Stimulated activated CD8-positive, alpha-beta memory T cell treated with anti-CD3 and anti-CD28 coated beads, Interleukin-4, amount 100 ng/mL, for 1 hour (primary cell): ENCODE measurements at places on chromosomes 3 and 15.

- no peak for DNase-seq
Measured at GRCh38 chr3:129611812-129612533, 5.5 kb upstream of the PLXND1 start.

DNA sequence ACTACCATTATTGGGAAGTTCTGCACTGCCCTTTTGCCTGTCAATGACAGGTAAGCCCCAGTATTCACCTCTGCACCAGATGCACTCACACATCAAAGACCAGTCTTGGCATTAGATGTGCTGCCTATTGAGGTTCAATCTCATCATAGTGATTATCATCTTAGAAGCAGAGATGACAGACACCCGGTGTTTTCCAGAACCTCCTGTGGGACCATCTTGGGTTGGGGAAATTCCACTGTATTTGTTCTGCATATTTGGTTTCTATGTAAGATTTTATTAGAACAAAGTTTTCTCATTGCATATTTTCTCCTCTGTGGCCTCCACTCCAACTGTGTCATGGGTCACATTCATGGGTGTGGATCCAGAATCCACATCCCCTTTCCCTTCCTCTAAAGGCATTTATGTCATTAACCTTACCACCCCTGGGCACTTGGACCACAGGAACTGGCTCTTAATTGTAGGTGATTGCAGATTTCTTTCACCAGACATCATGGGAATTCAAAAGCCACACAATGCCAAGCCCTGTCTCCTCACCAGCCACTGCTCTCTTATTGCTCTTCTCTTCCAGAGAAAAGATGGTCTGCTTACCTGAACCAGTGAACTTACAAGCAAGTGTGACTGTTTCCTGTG lies 31.2 kb downstream of the PLA1A start:
- DNase-seq: no peak

GRCh38 chr3:49563766-49564165 lies 9.5 kb downstream of the BSN start:
- DNase-seq: no peak

GRCh38 chr3:136336329-136337100 lies 86.4 kb downstream of the PCCB start:
- DNase-seq: no peak

DNA sequence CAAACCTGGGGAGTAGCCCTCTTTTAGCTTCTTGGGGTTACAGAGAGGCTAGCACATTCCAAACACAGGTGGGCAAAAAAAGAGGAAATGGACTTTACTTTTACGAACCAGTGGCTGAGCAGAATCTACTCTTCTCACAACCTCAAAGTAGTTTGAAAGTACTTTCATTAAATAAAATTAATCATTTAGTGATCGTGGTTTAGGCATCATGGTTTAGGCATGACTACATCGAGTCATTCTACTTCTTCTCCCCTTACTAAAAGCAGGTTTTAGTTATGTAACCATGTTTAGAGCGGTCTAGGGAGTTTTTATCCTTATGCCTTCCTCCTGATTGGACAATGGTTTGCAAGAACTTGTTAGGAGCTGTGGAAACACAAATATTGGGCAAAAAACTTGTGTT lies 2.5 kb upstream of the GREM1 start:
- DNase-seq: no peak

DNA sequence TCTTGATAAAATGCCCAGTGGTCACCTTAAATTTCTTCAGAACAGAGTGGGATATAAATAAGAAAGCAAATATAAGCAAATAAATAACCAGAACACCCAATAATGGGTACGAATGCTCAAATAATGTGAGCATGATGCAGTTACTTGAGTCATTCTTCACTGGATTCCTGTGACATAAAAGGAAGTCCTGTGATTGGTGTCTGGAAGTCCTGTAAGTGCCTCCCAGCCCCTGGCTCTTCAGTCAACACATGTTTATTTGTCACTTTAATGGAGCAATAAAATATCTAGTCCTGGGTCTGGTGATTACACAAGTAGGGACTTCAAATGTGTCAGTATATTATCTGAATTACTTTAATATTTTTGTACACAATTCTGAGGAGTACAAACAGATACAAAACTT lies 30.4 kb downstream of the TMEM212 start:
- DNase-seq: no peak

DNA sequence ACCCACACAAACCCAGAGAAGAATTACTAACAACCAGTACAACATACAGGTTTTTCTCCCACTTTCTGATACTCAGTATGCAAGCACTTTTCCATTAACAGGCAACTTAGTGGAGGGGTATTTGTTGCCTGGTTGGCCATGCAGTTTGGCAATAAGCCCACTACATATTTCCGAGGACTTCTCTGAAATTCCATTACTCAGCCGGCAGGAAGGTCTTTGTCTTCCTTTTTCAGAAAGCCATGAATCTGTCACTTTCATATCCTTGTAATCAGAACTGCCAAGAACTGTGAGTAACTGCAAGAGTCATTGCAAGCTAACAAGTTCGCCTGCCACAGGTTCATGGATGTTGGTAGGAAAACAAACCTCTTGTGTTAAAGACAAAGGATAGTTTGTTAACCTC lies 422.3 kb upstream of the ROBO1 start:
- DNase-seq: no peak

DNA sequence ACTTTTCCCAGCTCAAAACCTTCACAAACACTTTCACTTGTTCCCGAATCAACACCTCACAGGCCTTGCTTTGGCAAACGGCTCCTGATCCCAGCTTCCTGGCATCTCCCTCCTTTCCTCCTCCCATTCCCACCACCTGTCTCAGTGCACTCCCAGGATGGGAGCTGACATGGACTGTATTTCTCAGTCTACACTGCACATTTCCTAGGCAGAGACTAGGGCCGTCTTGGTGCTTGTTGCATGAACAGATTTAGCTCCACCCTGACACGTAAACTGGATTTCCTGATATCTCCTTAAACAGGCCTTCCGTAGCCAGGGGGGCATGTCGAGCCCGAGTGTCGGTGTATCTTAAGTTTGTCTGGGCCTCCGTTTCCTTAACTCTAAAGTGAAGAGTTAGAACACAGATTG lies 790 bp upstream of the WHAMM start:
- DNase-seq: no peak

DNA sequence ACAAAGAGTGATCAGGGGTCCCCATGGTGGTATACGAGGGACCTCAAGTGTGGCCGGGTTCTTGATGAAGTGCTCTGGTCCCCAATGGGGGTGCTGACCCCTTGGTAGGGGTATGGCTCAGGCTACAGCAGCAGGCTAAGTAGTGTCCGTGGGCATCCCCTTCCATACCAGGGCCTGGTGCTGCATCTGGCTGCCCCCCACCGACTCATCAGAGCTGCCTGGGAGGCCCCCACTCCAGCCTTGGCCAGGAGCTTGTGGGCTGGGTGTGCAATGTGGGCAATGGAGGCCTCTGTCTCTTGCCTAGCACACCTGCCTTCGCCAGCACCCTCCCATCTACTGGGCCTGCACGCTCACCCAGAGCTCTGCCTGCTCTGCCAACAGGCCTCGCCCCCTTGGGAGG lies 59.0 kb upstream of the SEC13 start:
- DNase-seq: no peak

GRCh38 chr15:101492766-101493692 lies 3.5 kb upstream of the PCSK6 start:
- DNase-seq: no peak

- no peak for DNase-seq
Measured at GRCh38 chr3:196990601-196991007, 22.0 kb upstream of the PIGZ start.

DNA sequence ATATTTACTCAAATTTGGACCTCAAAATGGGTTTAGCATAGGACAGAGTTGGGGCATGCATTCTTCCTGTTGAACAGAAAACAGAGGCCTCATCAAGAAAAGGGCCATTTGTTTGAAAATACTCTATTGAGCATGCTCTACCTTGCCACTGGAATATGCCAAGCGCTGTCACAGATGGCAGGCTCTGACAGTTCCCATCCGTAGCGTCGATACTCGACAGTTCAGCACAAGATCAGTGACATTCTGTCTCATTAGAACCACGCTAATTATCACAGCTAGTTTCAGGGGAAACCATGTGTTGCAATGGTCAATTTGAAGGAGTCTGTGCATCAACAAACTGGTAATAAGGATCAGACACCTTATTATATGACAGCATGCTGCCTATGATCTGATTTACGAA lies 54.5 kb downstream of the SATB1 start:
- no peak for DNase-seq

DNA sequence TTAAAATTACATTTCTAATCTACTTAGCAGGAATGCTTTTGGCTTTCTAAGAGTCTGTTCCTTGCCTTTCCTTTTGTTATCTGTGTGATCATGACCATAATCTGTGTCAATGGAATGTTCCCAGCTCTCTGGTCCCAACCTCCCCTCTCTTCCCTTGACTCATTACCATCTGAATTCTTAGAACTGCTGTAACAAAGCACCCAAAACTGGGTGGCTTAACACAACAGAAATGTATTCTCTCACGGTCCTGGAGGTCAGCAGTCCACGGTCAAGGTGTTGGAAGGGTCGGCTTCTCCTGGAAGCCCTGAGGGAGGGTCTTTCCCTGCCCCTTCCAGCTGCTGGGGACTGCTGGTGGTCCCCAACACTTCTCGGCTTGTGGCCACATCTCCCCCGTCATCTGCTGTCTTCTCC lies 81.1 kb downstream of the LRRK1 start:
- DNase-seq: no peak
